Karpas-422 (cell line): ENCODE measurements at places on chromosomes 7 and 10. TPM values are rescaled to one million over a fixed set of nuclear protein-coding genes. Genes with fewer than 3 reads are reported as not detected.

Gene ATG9B
- 0.78 and 1.6 TPM in 2 replicates for total RNA-seq

Gene DEPP1
- total RNA-seq, result not detected in 2 replicates

GRCh38 chr10:95832216-95833041 is 75.3 kb upstream of the CC2D2B start:
- peaks cover 3% of the 10 kb centered on the region for H3K4me1 ChIP-seq
- H3K4me3 ChIP-seq, result no peak overlapping the region
- no peak for DNase-seq
- no peaks in the 10 kb centered on the region for H3K27me3 ChIP-seq
- H3K27ac ChIP-seq, result no peak overlapping the region

Gene HOXA9
- total RNA-seq, result not detected in 2 replicates
